Activated CD4-positive, alpha-beta T cell treated with anti-CD3 and anti-CD28 coated beads, Interleukin-2, amount 50 U/mL, for 4 hours (primary cell): ENCODE measurements at places on chromosomes 1 and 21.

DNA sequence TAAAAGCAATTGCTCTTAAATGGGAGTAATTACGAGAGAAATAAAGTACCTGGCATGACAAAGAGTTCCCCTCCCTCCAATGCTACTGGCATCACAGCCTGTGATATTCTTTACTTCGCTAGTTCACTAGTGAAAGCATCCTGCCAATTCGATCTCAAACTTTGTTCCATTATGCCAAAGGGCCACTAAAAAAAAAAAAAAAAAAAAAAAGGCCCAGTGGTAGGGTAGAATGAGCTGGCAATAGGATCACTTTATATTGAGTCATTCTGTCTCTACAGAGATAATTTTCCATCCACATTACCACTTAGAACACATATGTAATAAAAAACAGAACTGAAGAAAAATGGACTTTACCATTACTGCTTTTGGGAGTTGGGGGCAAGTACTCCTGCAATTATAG lies 11.2 kb downstream of the PUM1 start:
- DNase-seq = no peak

GRCh38 chr1:230186003-230186863 lies 119.2 kb downstream of the GALNT2 start:
- DNase-seq = no peak

DNA sequence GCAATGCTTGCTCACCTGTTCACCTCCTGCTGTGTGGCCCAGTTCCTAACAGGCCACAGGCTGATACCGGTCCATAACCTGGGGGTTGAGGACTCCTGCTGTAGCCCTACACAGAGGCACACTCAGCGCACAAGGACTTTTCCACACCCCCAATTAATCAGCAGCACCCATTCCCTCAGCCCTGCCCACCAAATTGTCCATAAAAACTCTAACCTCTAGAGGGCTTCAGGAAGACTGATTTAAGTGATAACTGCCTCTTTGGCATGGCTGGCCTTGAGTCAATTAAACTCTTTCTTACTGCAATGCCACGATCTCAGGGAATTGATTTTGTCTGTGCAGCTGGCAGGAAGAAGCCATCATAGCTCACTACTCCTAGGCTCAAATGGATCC lies 71.3 kb upstream of the MUTYH start:
- DNase-seq = no peak

DNA sequence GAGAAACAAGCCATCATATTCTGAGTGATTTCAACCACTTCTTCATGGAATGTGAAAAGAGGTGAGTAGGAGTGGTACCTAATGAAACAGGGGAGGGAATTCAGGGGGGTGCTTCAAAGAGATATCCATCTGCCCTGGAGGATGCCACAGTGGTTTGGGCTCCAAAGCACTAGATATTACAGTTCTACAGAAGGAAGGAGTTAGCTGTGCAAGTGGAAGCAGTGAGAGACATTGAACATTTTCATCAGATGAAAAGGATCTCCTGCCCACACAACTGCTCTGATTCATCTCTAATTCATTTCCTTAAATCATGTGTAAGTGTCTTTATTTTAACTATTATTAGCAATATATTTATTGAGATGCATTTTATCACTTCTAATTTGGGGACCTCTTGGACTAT lies 2.8 kb upstream of the RGS5 start:
- no peak for DNase-seq

- no peak for DNase-seq
Measured at GRCh38 chr1:95340061-95340460, 106.1 kb downstream of the RWDD3 start.

GRCh38 chr1:84839544-84839943 lies 53.5 kb downstream of the LPAR3 start:
- no peak for DNase-seq

- no peak for DNase-seq
Measured at GRCh38 chr1:47696737-47697441, 259.0 kb downstream of the FOXD2 start.

- no peak for DNase-seq
Measured at GRCh38 chr1:64265141-64265540, 61.7 kb downstream of the UBE2U start.

DNA sequence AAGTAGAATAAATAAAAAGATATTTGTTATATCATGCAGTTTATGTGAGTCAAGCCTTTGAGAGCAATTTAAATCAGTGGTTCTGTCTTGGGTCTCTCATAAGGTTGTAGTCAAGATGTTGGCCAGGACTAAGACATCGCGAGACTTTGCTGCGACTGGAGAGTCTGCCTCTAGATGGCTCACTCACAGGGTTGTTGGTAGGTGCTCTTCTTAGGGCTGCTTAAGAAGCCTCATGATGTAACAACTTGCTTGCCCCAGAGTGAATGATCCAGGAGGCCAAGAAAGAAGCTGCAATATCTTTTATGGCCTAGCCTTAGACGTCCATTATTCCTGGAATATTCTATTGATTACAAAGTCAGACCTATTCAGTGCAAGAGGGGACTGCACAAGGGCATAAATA lies 73.1 kb upstream of the CACHD1 start:
- DNase-seq = no peak

DNA sequence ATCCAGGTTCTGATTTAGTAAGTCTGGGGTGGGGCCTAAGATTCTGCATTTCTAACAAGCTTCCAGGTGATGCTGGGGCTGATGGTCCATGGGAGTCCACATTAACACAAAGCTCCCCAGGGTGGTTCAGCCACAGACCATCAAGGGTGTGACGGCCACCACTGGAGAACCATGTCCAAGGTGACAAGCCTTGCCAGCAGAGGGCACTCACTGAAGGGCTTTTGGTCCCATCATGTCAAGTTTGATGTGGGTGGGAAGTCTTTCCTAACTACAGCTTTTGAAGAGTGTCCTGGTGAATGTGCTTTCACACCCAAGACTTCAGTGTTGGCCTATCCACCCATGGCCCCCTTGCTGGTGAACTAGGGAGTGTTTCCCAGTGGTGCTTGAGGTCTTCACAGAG lies 67.1 kb downstream of the UBE2T start:
- peak; percentile 23 for DNase-seq

DNA sequence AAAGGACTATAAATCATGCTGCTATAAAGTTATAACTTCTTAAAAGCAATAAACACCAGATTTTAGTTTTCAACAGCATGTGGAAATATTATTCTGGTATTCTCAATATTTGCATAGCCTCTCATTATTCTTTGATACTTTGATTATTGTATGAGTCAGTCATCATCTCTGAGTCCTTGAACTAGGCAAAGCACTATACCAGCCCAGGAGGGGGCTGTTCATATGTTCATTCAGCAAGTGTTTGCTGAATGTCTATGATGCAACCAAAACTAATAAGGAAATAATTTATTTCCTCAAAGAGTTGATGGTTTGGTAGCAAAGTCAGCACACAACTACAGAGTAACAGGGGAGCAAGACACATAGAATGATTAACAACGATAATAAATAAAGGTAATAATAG lies 175.6 kb upstream of the C1orf105 start:
- no peak for DNase-seq

GRCh38 chr21:20902998-20903397 lies 95.2 kb upstream of the NCAM2 start:
- no peak for DNase-seq

- DNase-seq = no peak
Measured at GRCh38 chr1:24111262-24111995, 506 bp downstream of the MYOM3 start.

DNA sequence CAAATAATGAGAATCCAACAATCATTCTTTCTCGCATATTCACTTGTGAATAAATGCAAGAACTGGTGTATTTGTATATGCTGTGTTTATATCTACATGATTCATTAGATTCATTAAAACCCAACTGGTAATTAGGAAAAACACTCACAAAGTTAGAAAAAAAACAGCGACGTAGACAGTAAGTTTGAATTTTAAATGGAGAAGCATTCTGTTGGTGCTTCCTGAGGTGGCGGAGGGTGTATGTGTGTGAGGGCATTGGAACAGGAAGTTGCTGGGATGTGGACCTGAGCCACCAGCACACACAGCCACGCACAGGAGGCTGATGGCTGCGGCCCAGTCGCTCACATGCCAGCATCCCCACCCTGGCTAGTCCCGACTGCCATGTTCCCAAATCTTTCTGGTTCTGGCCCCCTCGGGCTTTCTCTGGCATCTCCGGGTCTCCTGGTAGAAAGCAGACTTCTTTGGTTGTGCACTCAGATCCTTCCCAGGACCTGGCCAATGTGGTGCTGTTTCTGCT lies 121.6 kb upstream of the IRF2BP2 start:
- no peak for DNase-seq

DNA sequence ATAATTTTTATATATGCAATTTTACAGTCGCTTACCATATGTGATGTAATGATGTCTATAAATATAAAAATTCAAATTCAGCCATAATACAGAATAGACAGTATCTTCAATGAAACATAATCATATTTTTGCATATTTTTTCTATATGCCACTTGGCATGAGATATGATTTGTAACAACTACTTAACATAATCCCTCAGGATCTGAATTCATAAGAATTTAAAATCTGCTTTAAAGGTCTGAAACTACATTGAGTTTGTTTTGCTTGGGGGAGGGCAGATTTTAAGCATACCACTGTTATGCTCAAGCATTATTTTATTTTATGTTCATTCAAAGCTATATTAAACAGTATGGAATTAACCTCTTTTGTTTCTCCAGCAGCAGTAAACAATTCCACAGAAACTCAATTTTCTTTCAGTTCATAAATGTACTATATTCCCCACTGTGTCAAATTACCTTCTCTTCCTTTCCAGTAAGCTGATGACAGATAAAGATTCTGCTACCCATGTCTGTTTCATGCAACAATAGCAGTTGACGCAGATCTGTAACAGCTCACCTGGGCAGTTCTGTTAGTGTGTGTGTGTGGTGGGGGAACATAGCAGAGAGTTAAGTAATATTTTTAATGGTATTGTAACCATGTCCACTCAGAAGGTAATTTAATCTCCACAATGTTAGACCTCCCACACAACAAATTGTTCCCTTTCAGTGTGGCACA lies 224.8 kb downstream of the NTNG1 start:
- DNase-seq = no peak

GRCh38 chr1:12179111-12179519 lies 12.3 kb downstream of the TNFRSF1B start:
- DNase-seq = peak; percentile 84

DNA sequence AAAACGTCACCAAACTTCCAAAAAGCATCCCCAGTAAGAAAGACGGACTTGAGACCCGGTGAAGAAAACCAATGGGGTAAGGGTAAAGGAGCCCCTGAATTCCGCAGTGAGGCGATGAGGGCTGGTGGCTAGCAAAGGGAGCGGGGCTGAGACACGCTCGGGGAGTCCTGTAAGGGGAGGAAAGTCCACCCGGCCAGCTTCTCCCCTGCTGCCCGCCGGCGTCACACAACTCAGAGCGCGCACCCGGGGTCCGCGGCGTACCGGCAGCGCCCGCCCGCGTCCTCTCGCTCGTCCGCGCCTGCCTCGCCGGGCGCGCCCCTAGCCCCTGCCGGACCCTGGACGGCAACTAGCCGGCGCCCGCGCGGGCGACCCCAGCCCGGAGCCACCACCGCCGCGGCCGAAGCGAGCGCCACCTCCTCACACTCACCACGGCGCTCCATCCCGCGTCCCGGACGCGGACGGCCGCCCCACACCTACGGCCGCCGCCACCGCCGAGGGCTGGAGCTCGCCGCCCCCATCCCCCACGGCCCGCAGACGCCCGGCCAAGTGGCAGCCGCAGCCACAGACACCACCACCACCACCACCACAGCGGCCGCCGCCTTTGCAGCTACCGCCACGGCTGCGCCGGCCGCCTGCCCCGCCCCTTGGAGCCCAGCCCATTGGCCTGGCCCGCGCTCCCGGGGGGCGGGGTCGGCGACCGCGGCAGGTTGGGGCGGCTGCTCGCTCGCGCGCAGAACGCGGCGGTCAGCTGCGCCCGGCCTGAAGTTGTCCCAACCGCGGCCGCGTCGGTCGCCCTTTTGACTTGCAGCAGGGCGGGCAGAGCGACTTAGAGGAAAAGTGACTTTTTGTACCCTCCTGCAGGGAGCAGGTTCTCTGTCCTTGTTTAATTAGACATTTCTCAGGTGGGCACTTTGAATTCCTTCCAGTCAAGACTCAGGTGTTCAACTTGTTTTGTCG lies 10.0 kb upstream of the ARHGAP29 start:
- no peak for DNase-seq

DNA sequence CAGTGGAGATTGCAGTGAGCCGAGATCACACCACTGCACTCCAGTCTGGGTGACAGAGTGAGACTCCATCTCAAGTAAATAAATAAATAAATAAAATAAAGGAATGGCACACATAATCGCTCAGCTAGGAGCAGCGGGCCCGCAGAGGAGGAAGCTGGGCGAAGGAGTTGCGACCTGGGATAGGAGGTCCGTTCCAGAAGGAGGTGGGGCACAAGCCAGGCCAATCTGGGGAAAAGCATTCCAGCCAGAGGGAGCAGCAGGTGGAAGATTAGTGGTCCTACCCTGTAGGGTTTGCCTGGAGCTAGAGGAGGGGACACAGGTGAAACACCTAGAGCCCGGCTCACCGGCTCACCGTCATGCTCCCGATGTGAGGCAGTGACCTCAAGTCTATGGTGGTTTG lies 40.3 kb upstream of the CASZ1 start:
- no peak for DNase-seq

DNA sequence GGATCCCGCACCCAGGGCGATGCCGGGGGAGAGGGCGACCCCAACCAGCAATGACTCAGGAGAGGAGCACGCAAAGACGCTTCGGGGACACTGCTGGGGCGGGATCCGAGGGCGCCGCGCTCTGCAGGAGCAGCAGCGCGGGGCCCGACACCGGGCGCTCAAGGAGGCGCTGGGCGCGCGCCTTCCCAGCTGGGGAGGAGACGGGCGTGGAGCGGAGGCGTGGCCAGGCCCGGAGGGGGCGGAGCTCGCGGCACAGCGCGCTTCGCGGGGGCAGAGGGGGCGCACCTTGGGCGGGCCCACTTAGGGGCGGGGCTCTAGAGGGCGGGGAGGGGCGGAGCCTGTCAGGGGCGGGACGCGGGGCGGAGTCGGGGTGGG lies 369 bp downstream of the SUMO3 start:
- DNase-seq = peak; percentile 91

DNA sequence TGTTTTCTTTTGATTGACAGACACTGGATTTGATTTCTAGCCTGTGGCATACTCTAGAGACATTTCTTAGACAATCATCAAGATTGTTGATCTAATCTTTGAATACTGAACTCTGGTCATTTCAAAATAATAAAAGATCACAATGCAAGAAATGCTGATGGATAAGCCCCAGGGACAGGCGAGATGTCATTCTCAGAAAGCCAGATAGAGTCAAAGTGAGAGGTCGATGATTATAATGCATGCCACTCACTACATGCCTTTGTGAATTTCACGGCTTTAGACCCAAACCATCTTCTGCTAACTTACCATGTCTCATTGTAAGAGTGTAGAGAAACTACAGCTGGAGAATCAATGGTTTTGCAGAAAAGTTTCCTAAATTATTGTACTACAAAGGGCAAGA lies 257.1 kb downstream of the DYRK1A start:
- no peak for DNase-seq

DNA sequence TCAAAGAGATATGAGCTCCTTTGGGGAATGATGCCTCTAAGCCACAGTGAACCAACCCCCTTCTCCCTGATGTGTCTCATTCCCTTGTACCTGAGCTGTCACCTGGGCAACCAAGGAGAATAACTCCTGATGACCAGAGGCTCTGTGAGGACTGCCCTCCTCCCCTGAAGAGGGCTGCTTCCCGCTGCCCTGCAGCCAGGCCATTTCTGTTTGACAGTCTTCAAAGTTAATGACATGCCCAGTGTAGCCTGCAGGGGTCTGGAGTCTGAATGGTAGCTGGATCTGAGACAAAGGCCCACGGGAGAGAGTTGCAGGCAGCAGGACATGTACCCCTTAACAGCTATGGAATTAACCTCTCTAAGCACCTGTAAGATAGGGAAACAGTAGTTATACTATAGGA lies 3.4 kb upstream of the SLFNL1 start:
- DNase-seq = no peak

GRCh38 chr1:5707566-5708345 lies 284.5 kb downstream of the NPHP4 start:
- DNase-seq = no peak
